T-helper 17 cell (primary cell): ENCODE measurements at places on chromosomes 12 and 14.

- DNase-seq: no peak
These were observed 74.5 kb downstream of the KCNK10 start for GRCh38 chr14:88248606-88249005.

DNA sequence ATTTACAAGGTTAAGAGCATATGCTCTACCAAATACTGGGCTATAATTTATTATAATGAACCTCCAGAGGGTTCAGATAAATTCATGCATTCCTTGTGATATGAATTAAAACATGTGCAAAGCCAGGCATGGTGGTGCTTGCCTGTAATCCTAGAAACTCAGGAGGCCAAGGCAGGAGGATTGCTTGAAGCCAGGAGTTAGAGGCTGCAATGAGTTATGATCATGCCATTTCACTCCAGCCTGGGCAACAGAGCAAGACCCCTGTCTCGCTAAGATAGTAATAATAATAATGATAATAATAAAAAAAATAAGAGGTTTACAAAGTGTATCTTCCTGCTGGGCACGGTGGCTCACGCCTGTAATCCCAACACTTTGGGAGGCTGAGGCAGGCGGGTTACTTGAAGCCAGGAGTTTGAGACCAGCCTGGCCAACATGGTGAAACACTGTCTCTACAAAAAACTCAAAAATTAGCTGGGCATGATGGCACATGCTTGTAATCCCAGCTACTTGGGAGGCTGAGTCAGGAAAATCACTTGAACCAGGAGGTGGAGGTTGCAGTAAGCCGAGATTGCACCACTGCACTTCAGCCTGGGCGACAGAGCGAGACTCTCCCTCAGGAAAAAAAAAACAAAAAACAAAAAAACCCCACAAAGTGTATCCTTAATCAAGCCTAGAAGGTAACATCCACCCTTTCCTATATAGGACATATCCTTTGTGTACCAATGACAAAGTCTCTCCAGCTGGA lies 7.3 kb upstream of the CS start:
- DNase-seq: no peak

GRCh38 chr14:63224196-63224595 lies 20.0 kb downstream of the RHOJ start:
- no peak for DNase-seq

DNA sequence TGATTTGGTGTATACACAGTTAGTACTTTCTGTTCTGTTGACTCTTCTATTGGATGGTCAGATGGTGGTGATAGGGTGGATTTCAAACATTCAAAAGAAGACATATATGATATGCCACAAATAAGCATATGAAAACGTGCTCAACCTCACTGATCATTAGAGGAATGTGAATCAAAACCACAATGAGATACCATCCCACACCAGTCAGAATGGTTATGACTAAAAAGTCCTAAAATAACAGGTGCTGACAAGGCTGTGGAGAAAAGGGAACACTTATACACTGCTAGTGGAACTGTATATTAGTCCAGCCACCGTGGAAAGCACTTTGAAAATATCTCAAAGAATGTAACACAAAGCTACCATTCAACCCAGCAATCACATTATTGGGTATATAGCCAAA lies 425.5 kb downstream of the C12orf50 start:
- DNase-seq: no peak

DNA sequence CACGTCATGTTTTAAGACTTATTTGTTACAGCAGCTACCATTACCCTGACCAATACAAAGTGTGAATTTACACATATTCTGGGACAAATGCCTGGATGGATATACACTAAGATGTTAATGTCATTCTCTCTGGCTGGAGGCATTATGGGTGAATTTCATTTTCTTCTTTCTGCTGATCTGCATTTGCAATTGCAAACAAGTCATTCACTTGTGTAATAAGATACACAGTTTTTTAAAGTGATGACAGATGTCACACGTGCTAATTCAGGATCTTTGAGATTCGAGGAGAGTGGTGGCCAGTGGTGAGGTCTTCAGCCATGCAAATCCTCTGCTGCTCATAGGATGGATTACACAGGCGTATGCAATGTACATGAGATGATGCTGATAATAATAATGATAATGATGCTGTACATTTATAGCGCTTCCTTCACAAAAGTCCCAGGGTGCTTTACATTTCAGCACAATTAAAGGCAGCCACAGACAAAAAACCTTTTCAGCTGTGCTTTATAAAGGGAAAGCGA lies 155.9 kb upstream of the NOS1 start:
- no peak for DNase-seq

DNA sequence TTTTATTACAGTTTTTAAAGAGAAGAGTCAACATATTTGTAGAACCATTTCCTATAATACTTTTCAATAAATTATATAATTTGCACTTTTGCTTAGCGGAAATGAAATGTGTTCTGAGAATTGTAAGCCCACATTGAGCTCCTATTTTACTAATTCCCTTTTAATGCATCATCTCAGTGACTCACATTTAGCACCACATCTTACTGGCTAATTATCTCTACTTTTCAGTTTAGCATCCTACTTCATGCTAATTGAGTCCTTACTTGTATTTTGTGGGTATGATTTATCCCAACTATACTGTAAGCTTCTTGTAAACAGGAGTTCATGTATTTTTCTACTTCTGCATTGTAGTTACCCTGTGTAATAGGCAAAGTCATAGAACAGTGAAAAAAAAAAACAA lies 67.5 kb downstream of the TMX1 start:
- DNase-seq: no peak

- no peak for DNase-seq
These were observed 69.3 kb downstream of the PRKD1 start for GRCh38 chr14:29858299-29858698.
